ENCODE measurements at places on chromosomes 13 and 19.

- no peak for DNase-seq
Observed at GRCh38 chr13:68056816-68057710, 826.9 kb upstream of the PCDH9 start.

- no peak for DNase-seq
Observed at GRCh38 chr19:6030214-6030507, 52.2 kb upstream of the RANBP3 start.

- no peak for DNase-seq
Observed at GRCh38 chr13:110263888-110264287, 43.1 kb downstream of the COL4A1 start.

- no peak for DNase-seq
Observed at GRCh38 chr13:21362741-21363140, 96.4 kb downstream of the ZDHHC20 start.

- DNase-seq = no peak
Observed at GRCh38 chr19:41620171-41620570, 6.7 kb downstream of the CEACAM4 start.

Measured in T47D (cell line).